ENCODE measurements at places on chromosomes 1 and 21.

DNA sequence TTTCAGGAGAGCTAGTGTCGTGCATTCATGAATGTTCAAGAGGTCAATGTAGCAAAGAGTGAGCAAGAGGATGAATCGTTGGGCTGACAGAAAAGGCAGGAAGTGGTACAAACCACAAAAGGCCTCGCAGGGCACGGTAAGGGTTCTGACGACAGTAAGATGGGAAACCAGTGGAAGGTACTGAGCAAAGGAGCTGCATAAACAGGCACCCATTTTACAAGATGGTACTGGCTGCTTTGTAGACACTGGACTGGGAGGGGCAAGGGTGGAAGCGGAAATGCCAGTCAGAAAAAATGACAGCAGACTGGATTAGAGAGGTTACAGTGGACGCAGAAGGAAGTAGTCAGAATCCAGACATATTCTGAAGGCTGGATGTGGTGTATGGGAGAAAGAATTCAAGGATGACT lies 123.5 kb downstream of the PTPN14 start:
- DNase-seq: peak; percentile 99

GRCh38 chr1:25747046-25747719 lies 52.8 kb upstream of the SELENON start:
- DNase-seq: no peak

GRCh38 chr21:42393443-42393950 lies 2.4 kb downstream of the TMPRSS3 start:
- DNase-seq: no peak

- no peak for DNase-seq
Measured at GRCh38 chr1:147745271-147745670, 15.1 kb downstream of the GJA5 start.

- DNase-seq: no peak
Measured at GRCh38 chr1:14930247-14930965, 223.1 kb upstream of the TMEM51 start.

DNA sequence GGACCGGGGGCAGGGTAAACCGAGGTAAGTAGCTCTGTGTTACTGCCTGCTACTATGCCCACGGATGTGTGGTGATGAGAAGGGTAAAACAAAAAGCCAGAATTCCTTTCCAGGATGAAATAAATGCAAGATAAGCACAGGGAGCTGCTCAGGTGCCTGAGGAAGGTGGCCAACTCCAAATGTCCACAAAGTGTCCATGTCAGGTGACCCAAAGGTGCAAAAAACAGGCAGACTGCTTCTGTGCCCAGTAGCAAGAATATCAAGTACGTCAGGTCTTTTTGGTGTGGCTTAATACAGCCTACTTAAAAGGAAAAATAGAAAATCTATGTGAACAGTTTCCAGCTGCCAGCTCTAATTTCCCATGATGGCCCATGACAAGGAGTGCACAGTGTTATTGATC lies 279.3 kb downstream of the SETD4 start:
- DNase-seq: no peak

DNA sequence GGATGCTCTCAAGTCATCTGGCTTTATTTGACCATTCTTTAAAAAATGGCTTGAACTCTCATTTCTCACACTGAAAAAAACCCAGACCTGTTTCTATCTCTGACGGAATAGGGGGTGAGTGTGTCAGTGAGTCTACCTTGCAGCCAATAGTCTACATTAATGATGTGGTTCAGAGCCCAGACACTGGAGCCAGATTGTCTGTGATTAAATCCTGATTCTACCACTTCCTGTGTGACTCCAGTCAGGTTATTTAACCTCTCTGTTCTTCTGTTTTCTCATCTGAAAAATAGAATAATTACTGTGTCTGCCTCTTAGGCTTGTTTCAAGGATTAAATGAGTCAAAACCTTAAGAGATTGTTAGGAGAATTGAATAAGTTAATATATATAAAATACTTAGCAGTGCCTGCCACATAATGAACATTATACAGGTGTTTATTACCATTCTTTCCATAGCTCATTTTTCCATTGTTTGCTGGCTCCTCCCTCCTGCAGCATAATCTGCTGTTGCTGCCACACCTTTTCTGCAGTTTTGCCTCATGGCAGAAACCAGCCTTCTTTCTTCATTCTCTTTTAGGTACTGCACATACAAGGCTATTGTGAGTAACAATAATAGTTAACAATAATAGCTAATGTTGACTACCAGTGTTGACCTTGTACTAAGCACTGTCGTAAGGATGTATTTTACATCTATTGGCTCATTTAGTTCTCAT lies 157.6 kb upstream of the IVNS1ABP start:
- DNase-seq: no peak

DNA sequence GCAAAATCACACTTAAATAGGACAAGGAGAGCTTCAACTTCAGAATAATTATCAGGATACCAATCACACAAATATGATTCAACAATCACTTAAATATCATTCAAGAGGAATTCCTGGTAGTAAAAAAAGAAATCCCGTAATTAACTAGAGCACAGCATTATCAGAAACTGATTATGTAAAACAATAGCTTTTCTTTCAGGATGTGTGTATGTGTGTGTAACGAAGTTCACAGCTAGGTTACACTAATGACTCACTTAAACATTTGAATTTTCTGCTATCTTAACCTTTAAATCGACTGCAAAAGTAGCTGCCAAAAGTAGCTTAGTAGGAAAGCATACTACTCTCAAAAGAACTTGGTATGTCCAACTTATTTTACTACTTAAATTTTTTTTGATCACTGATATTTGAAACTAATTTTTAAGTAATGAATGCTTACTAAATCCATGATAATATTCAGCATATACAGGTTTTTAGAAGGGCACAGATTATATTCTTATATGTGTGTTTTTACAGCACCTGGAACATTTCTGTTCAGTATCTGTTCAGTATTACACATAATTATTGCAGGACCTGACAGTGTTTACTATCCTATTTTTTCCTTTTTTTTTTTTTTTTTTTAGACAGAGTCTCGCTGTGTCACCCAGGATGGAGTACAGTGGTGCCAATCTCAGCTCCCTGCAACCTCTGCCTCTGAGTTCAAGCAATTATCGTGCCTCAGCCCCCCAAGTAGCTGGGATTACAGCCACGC lies 4.2 kb downstream of the RERE start:
- no peak for DNase-seq

DNA sequence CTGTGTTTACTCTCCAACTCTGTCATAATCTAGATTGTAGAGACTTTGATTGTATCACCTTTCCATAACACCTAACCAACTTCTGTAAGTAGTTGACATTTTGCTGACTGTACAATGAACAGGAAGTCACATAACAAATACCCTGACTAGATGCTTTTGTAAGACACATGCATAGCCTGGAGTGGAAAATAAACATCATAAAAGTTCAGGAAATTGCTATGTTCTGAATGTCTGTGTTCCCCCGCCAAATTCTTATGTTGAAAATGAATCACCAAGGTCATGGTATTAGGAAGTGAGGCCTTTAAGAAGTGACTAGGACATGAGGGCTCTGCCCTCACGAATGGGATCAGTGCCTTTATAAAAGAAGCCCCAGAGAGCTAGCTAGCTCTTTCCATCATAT lies 40.4 kb upstream of the ZSWIM5 start:
- DNase-seq: no peak

DNA sequence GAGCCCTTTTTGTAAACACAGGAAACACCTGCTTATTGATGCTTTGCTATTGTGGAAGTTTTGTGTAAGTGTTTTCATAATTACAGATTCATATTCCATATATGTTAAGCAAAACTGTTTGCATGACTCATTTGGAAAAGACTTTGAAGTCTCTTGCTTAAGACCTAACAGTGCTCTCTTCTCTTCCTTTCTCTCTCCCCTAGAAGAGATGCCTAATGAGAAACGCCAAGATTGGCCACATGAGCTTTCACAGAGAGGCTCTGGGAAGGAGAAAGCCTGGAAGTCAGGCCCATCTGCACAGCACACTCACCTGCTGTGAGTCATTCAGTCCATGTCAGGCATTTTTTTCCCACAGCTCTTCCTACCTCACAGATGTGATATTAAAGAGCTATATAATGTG lies 101.6 kb upstream of the PALMD start:
- DNase-seq: no peak

- peak; percentile 8 for DNase-seq
Measured at GRCh38 chr1:65717815-65718454, 74.8 kb upstream of the PDE4B start.

- DNase-seq: no peak
Measured at GRCh38 chr1:54989968-54990810, 8.5 kb upstream of the BSND start.

DNA sequence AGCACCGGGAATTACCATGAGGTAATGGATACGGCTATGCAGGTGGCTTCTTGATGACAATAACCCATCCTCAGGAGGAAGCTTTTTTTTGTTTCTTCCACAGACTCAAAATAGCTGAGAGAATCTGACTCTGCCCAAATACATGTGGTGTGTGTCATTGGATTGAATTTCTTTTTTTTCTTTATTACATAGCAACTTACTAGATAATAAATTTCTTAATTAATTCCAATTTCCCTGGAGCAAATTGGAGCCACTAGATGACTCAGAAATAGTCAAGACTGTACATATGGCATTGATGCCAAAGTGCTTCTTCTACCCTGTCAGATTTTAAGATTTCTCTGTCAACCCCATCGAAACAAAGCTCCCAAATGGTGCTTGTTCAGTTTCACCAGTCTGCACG lies 42.7 kb downstream of the L1TD1 start:
- no peak for DNase-seq

- DNase-seq: no peak
Measured at GRCh38 chr1:119594376-119594775, 53.7 kb downstream of the ZNF697 start.

DNA sequence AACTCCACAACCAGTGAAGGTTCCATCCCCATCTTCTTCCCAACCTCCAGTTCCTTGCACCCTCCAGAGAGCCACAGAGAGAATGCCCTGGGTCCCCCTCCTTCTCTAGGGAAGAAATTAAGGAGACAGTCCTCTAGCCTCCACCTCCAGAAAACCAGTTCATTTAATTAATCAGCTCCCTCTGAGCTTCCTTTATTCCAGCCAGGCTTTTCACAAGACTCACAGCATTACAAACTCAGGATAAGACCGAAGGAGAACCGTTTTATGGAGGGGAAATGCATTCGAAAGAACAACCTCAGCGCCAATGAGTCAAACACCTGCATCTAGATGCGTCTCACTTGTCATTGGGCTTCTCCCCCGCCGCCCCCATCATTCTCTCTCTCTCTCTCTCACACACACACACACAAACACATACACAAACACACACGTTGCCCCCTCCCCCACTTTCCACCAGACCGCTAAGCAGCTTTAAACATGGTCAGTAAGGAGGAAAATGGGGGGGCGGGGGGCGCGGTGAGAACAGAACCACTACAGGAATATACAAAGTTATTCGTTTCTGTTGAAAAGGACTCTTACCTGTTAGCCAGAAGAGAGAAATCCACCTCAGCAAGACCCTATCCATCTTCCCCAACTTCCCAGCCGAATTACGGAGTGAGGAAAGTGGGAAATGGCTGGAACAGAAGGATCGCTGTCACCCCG lies 544 bp downstream of the ILDR2 start:
- DNase-seq: no peak

GRCh38 chr1:66730462-66730861 lies 21.8 kb upstream of the DYNLT5 start:
- DNase-seq: no peak

GRCh38 chr1:15355968-15356625 lies 53.6 kb upstream of the EFHD2 start:
- DNase-seq: no peak

- no peak for DNase-seq
Measured at GRCh38 chr1:30991862-30992606, 73.5 kb downstream of the PUM1 start.

DNA sequence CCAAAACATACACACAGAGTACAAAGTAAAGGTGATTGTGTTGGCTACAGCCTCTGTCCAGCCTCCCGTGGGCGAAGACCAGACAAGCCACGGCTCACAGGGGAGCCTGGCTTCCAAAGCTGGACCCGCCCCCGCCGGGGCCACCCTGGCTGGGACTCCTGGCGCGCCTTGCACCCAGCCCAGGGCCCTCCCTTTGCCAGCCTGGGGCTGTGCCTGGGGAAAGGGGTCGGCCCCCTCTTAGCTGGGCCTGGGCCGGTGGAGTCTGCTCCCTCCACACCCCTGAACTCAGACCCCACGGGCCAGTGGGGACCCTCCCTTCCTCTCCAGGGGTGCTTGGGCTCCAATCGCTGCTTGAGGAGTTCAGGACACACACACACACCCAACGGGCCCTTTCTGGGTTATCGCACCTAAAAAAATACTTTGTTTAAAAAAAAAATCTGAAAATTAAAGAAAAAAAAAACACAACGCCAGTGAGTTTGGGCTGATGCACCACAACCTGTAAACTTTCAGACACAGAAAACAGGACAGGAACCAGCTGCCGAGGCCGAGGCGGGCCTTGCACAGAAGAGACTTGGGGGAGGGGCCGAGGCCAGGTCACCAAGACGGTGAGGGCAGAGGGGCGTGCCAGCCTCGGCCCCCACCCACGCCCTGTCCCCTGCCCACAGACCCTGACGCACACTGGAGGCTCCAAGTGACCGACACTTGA lies 56.3 kb downstream of the KCNAB2 start:
- no peak for DNase-seq

DNA sequence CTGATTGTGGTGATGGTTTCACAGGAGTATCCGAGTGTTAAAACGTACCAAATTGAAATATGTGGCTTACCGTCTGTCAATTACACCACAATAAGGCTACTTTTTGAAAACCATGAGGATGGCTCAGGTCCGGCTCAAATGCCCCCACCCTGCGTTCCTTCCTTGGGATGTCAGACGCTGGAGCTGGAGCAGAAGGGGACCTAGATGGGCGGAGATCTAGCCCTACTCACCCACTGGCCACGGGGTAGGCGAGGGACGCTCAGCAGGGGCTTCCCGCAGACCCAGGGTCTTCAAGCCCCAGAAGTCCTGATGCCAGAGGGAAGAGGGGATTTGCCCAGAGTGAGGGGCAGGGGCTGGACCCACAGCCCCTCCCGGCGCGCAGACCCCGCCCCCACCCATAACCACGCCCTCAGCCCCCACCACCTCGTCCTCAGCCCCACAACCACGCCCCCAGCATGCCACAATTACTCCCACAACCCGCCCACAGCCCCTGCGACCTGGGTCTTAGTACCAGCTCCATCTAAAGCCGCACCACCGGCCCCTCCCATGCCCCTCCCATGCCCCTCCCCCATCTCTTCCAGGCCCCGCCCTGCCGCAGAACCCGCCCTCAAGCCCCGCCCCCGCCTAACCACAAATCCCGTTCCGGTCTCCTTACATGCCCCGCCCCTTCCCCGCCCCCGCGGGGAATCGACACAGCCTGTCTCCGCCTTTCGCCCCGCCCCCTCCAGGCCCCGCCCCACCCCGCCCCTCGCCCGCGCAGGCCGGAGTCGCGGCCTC lies at the start of gene LRRC3:
Gene LRRC3 (plus strand): TSS at position 764 of the 777 bp plus-strand sequence. CDS start 1,135 bp downstream, outside the sequence.
- DNase-seq: peak; percentile 52

- no peak for DNase-seq
Measured at GRCh38 chr1:67611846-67612245, 73.2 kb upstream of the GADD45A start.

Measured in Kasumi-1 (cell line).